ENCODE measurements at places on chromosomes 4 and X.
A peak's percentile ranks its signal among the peaks of the same experiment; 100 is the strongest.

DNA sequence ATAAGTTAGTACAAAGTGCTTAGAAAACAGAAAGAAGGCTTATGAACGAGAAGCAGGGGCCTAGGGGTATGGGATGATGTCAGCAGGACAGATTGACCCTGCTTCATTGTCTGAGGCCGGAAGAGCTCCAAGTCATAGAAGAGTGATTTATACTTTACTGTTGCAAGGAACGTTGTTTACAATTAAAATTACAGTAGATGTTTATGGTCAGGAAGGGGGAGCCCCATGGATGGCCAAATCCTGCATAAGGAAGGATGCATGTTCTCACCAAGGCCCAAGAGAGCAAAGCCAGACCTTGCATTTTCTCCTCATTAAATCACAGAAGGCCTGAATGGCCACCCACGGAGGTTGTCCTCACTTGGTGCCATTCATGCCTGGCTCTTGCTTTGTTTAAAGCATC lies 115.3 kb downstream of the LDB2 start:
- DNase-seq = no peak

DNA sequence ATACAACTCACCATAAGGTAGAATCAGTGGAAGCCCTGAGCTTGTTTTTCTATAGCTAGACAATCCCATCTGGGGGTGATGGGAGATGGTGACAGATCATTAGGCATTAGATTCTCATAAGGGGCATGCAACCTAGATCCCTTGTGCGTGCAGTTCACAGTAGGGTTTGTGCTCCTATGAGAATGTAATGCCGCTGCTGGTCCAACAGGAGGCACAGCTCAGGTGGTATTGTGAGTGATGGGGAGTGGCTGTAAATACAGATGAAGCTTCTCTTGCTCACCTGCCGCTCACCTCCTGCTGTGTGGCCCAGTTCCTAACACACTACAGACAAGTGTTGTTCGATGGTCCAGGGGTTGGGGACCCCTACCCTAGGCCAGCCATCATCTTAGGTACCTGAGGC lies 5.9 kb upstream of the GATB start:
- DNase-seq = no peak

DNA sequence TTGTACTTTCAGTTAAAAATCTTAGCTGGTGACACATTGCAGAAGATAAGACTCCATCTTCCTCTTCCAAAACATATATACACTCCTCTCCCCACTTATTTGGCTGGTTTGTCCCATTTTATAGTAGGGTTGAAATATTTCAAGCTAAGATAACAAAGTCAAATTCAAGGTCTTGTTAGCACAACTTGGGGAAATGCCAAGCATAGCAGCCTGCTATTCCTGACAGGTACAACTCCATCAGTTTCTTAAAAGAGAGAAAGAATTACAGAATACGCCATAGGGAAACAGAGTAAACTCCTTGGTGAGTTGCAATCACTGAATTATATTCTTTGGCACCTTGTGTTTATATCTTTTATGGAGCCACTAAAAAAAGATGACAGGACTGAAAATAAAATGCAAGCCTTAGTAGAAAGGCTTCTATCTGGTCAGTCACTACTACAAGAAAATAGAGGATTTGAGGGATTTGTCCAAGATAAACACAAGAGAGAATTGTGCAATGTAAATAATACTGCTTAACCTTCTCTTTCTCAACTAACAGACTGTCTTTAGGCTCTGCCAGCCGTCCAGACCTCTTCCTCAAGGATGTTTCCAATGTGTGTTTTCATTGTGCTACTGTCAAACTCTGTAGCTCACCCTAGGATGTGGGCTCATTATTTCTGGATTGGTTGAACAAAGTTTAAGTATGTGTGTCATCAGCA lies 170.3 kb downstream of the VEGFC start:
- DNase-seq = no peak

DNA sequence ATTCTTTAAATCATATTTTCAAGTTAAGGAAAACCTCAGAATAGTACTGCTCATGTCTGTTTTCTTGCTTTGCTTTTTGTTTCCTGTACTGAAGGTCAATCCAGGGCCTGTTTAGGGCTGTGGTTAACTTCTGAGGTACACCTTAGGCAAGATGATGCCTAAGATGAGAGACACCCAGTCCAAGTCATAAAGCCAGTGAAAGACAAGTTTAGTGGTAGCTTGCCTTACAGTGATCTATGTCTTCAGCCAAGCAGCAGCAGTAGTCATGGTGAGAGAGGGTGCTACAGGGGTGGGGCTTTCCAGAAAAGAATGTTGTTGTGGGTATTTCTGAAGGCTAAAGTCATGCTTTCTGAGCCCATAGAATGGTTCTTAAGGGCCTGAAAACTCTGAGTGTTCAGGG lies 173.7 kb downstream of the VSIG4 start:
- DNase-seq = peak; percentile 29

DNA sequence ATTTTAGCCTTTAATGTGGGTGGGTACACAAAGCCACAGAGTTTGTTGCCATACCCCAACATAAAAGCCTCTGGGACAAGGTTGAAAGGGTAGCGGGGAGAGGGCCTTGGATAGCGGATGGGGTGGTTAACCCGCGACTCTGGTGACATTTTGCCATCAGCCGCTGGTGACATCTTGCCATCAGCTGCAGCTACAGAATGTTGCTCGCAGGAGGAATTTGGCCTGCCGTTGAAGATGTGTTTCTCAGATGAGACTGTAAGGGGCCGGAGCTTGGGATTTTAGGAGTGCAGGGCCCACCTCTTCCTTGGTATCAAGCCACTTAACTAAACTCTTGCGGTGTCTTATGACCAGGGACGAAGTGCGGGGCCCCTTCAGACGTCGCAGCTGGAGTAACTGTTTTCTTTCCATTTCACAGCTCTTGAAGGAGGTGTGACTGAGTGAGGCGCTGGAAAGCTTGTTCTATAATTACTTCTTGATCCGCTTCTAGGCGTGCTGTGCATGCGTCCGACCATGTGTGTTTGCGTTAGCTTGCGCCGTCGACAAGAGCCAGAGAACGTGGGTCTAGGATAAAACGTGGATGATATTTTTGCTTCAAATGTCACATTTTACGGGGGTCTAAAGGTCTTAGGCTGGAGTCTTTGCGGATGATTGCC lies 820 bp upstream of the RASL11B start:
- no peak for DNase-seq

Data from GM20000 (cell line).